ENCODE measurements at places on chromosomes 11 and 22.

- no peak for DNase-seq
These were observed 7.5 kb downstream of the HMBS start for GRCh38 chr11:119091966-119092879.

DNA sequence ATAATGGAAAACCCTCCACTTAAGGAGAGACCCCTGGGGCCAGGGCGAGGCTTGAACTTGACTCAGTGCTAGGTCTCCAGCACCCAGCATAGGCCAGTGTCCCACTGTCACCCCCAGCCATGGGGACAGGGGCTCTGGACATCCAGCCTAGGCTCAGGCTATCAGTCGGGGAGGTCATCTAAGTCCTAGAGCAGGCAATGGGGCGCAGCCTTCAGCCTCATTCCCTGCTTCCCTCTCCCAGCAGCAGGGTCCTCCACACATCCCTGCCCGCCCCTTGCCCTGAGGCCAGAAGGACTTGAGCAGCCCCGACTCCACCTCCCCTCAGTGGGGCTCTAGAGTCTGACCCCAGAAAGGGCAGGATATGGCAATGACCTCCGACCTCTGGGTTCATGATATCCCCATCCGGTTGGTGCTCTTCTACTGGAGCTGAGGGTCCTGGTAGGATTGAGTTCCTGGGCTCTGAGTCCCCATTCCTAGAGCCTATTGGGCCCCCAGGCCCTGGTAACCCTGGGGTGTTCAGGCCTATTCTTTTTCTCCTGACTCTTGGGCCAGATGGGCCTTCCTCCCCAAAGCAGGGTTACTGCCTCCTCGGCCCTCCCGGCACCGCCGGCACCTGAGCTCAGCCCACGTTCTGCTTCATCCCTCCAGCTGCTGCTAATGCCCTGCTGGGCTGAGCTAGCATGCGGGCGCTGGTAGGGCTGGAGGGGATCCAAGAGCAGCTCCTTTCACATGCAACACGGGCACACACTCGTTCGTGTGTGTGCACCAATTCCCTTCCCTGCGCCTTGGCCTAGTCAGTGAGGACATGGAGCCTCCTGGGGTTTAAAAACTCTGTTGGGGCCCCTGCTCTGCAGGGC, 4.4 kb downstream of the CST6 start:
- no peak for DNase-seq

DNA sequence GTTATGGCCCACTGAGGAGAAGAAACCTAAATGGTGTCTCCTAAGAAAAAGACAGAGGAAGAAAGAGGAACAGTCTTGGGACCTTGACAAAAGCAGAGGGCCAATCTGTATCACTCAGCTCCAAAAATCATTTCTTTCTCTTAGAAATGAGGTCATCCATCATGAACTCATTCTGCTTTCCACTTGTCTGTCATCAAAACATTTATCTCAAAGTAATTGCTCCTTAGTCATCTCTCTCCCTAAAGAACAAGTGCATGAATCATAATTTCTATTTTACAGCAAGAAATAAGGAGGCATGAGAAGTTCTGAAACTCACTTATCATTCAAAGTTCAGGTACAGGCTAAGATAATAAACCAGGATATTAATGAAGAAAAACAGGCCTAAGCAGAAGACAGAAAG, 375.6 kb downstream of the KCNA4 start:
- DNase-seq = no peak

DNA sequence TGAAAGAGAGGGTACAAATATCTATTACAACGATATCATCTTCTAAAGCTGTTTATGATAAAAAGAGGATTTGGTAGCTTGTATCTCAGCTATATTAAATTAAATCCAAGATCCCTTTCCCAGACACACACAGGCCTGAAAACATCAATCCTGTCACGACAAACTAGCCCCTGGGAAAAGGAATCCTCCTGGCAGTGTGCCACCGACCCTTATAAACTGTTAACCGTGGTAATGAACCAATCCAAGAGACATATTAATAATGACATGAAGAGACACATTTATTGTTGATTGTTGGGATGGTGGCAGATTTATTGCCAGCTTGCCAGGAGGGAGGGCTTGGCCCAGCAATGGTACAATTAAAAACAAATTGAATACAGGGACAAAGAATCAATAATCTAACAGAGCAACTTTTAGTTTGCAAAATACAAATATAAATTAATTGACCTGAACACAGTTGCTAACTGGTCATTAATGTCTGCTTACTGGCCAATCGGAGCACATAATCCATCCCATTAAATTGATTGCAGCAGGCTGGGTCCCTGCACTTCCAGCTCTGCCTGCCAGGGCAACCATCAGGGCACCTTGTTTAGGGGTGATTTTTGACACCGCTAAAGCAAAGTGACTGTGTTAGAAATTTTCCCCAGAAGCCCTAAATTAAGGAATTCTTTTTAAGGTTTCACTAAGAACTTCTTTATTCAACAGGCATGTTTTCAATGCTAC, 887.6 kb downstream of the OPCML start:
- no peak for DNase-seq

DNA sequence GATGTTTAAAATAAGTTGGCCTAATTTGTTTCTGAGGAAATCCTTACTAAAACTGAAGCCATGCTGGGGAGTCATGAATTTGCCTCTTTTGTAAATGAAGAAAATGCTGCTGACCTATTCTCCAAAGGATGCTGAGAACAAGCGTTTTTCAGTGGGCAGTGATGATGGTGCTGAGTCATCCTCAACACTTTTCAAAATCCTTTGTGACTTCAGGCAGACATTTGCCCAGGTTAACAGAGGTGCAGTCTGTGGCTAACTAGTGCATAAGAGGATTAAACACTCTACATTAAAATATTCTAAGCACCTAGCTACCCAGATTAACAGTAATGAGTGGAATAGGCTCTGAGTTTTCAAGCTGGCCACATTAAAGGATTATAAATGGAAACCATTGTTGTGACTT, 509.0 kb downstream of the DLG2 start:
- DNase-seq = no peak

DNA sequence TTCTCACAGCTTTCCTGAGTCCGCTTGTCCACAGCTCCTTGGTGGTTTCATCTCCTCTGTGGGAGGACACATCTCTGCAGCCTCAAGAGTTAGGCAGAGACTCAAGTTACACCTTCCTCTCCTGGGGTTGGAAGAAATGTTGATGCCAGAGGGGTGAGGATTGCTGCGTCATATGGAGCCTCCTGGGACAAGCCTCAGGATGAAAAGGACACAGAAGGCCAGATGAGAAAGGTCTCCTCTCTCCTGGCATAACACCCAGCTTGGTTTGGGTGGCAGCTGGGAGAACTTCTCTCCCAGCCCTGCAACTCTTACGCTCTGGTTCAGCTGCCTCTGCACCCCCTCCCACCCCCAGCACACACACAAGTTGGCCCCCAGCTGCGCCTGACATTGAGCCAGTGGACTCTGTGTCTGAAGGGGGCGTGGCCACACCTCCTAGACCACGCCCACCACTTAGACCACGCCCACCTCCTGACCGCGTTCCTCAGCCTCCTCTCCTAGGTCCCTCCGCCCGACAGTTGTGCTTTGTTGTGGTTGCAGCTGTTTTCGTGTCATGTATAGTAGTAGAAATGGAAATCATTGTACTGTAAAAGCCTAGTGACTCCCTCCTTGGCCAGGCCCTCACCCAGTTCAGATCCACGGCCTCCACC, 11.7 kb downstream of the RASD2 start:
- no peak for DNase-seq

- no peak for DNase-seq
These were observed 99.3 kb downstream of the TRIM44 start for GRCh38 chr11:35761899-35762298.

DNA sequence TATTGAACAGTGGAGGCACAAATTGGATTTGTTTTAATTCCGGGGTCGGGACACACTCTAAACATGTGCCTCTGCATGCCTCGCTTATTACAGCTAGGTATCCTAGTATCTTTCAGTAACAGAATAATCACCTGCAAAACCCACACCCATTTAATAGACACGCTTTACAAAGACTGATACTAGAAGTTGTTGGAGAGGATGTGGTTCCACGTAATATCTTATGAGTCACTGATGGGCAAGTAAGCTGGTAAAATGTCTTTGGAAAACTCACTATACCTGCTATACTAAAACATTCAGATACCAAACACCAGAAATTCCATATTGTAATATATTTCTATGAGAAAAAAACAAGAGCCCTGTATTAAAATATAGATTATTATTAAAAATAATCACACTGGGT, 84.0 kb downstream of the GGTLC2 start:
- DNase-seq = no peak

DNA sequence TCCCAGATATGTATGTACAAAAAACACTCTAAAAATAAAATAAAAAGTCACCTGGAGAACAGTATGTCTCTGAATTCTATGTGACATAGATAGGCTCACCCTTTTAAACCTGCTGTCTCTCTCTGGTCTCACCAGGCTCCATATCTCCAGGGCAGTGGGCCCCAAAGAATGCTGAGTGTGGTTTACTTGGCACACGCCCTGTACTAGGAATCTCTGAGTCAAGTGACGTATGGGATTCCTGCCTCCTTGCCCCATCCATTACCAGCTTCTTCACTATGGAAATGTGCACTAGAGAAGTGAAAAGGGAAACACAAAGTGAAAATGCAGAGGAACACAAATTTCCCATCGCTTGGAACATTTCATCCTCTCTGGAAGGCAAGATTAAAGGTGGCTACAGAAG, 722.2 kb upstream of the TENM4 start:
- no peak for DNase-seq

GRCh38 chr11:35662061-35662648, 420 bp upstream of the TRIM44 start:
- peak; percentile 74 for DNase-seq

- DNase-seq = no peak
These were observed 555 bp downstream of the TP53I11 start for GRCh38 chr11:44950031-44950624.

- no peak for DNase-seq
These were observed 84.6 kb upstream of the LRRC55 start for GRCh38 chr11:57097149-57097548.

DNA sequence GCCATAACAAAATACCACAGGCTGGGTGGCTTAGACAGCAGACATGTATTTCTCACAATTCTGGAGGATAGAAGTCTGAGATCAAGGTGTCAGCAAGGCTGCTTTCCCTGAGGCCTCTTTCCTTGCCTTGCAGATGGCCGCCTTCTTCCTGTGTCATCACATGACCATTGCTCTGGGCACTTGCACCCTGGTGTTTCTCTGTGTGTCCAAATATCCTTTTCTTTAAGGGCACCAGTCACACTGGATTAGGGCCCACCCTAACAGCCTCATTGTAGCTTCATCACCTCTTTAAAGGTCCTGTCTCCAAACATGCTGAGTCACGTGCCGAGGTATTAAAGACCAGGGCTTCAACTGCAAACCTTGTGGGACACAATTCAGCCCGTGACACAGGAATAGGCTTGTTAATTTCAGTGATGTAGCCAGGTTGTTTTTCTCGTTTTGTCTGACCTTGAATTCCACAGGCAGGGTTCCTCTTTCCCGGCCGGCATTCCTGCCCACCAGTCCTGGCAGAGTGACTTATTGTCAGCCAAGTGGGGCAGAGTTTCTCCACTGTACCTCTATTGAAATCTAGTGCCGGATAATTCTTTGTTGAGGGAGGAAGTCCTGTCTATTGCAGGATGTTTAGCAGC, 100.1 kb downstream of the KCNQ1OT1 start:
- DNase-seq = no peak

- no peak for DNase-seq
These were observed 661.9 kb downstream of the ETS1 start for GRCh38 chr11:127925475-127925874.

GRCh38 chr11:72703267-72704008, 29.2 kb upstream of the PDE2A start:
- no peak for DNase-seq

Measured in cerebellar nuclear complex (tissue), 1 donor.